LoVo (cell line): ENCODE measurements at places on chromosomes 2 and 18.
A peak's percentile ranks its signal among the peaks of the same experiment; 100 is the strongest.

- DNase-seq = no peak
Measured at GRCh38 chr2:232174662-232175061, 203.9 kb upstream of the ALPP start.

GRCh38 chr2:105487142-105488069, 88.6 kb upstream of the FHL2 start:
- DNase-seq = no peak

DNA sequence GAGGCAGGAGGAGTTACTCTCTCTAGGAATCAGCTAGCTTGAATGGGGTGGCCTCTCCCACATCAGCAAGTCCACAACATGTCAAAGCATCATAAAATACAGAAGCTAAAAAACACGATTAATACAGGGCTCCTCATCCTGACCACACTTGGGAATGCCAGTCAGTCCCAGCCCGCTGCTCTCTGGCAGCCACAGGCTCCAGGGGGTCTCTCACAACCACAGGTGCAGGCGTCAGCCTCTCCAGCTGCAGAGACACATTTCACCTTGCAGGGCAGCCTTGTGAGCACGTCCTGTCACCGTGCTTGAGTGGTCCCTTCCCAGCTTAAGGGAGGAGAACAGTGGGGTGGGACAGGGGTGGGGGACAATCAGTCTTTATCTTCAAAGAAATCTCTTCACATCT, 137.4 kb upstream of the SH3BP4 start:
- DNase-seq = no peak

DNA sequence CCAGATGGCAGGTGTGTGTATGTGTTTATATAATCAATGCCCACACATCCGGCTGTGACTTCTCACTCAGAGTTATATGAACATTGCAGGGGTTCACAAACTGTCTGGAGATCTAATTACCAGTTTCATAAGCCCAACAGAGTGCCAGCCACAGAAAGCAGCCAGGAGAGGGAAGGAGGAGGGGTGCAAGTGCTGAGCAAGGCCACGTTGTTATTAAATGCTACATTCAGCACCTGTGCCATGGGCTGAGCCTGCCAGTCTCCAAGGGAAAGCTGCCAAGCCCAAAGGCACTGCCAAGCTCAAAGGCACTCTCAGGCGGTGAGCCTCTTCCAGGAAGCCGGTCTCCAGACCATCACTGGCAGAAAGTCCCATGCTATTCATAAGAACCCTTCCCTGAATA, 17.4 kb downstream of the XDH start:
- DNase-seq = no peak

DNA sequence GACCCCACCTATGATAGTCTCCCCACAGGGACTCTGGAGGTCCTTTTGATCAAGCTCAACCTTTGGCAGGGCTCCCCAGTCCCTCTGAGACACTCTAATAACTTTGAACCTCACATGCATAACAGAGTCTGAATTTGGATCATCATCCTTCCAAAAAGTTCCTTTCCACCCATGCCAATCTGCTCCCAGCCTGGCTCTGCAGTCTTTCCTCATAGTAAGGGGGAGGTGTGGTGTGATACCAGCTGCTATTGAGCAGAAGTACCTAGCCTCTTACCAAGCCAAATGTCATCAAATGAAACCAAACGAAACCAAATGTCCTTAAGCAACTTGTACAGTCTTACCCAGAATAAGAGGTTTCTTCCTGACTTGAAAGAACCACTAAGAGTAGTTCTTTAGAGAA, 36.5 kb downstream of the DTNA start:
- no peak for DNase-seq

GRCh38 chr18:77749089-77749488, 499.4 kb downstream of the GALR1 start:
- DNase-seq = no peak

DNA sequence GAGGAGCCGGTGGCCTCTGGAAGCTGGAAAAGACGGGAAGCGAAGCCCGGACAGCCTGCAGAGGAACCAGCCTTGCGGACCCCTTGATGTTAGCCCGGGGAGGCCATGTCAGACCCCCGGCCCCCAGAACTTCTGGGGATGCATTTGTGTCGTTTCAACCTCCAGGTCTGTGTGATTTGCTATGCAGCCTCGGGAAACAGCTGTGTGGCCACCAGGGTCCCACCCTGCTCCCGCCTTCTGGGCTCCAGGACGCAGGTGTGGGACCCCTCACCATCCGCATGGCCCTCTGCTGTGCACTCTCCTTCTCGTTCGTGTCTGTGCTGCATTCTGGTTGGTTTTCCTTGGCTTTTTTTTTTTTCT, 13.3 kb downstream of the NEU4 start:
- DNase-seq = no peak

GRCh38 chr2:118974103-118974993, 32.4 kb downstream of the MARCO start:
- DNase-seq = no peak

- DNase-seq = no peak
Measured at GRCh38 chr2:54709336-54709809, 14.1 kb upstream of the EML6 start.

GRCh38 chr2:206530727-206531126, 87.4 kb downstream of the ADAM23 start:
- peak; percentile 6 for DNase-seq
